Effector memory CD8-positive, alpha-beta T cell (primary cell): ENCODE measurements at places on chromosomes 6 and 20.

DNA sequence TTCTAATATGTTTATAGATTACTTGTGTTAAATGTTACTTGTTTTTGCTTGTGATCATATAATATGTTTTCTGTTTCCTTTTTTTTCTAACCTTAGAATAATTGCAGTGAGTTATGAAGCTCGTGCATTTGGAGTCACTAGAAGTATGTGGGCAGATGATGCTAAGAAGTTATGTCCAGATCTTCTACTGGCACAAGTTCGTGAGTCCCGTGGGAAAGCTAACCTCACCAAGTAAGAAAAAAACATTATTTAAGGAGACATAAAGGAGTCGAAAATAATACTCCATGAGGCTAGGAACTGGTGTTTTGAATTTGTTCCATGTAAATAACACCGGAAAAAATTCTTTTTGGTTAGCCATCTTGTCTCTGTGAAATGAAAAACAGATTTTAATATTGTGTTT is 6.9 kb downstream of the POLH start:
- H3K4me3 ChIP-seq, result no peak overlapping the region
- DNase-seq, result no peak
- no peaks in the 10 kb centered on the region for H3K27me3 ChIP-seq
- H3K27ac ChIP-seq, result peak overlapping the region; percentile 26

GRCh38 chr6:2818593-2818992 is 23.1 kb downstream of the SERPINB1 start:
- no peak overlapping the region for H3K4me3 ChIP-seq
- H3K4me1 ChIP-seq, result peaks cover 6% of the 10 kb centered on the region

GRCh38 chr6:100482698-100483097 is 18.0 kb upstream of the SIM1 start:
- no peak for DNase-seq
- H3K27me3 ChIP-seq, result peaks cover 48% of the 10 kb centered on the region
- H3K4me1 ChIP-seq, result no peaks in the 10 kb centered on the region
- H3K27ac ChIP-seq, result no peak overlapping the region
- H3K36me3 ChIP-seq, result no peaks in the 10 kb centered on the region
- no peak overlapping the region for H3K4me3 ChIP-seq

GRCh38 chr6:123616942-123617341 is 19.8 kb downstream of the TRDN start:
- no peak overlapping the region for H3K27ac ChIP-seq
- H3K4me1 ChIP-seq, result no peaks in the 10 kb centered on the region
- H3K4me3 ChIP-seq, result no peak overlapping the region
- no peak for DNase-seq

GRCh38 chr6:119184008-119184648 is 105.7 kb upstream of the FAM184A start:
- H3K27me3 ChIP-seq, result no peaks in the 10 kb centered on the region
- H3K27ac ChIP-seq, result no peak overlapping the region
- H3K4me3 ChIP-seq, result no peak overlapping the region
- no peak for DNase-seq
- H3K4me1 ChIP-seq, result peaks cover 17% of the 10 kb centered on the region
- H3K36me3 ChIP-seq, result peaks cover 24% of the 10 kb centered on the region

GRCh38 chr6:90008908-90009501 is 114.7 kb downstream of the GJA10 start:
- H3K27me3 ChIP-seq, result no peaks in the 10 kb centered on the region
- H3K36me3 ChIP-seq, result peaks cover 4% of the 10 kb centered on the region
- no peak overlapping the region for H3K4me3 ChIP-seq
- peaks cover 2% of the 10 kb centered on the region for H3K4me1 ChIP-seq
- DNase-seq, result no peak

- H3K4me1 ChIP-seq, result peaks cover 5% of the 10 kb centered on the region
- H3K36me3 ChIP-seq, result no peaks in the 10 kb centered on the region
- peak; percentile 39 for DNase-seq
- peak overlapping the region; percentile 56 for H3K4me3 ChIP-seq
- H3K27me3 ChIP-seq, result peaks cover 25% of the 10 kb centered on the region
- no peak overlapping the region for H3K27ac ChIP-seq
Observed at GRCh38 chr20:4592316-4593148, 129.2 kb upstream of the PRND start.

DNA sequence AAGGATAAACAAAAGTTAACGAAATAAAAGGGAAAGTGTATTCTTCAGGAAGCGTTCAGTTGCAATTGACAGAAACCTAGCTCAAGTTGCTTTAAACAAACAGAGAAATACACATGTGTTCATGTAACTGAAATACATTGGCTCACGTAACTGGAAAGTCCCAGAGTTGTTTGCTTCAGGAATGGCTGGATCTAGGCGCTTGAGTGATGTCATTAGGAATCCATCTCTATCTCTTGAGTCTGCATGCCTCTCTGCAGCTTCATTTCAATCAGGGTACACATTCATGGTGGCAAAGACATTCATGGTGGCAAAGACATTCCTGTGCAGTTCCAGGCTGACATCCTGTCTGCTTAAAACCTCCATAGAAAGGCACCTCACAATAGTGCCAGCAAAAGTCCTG is 45.4 kb upstream of the EYA2 start:
- DNase-seq, result no peak
- no peak overlapping the region for H3K27ac ChIP-seq
- H3K4me1 ChIP-seq, result no peaks in the 10 kb centered on the region
- no peak overlapping the region for H3K4me3 ChIP-seq
- H3K27me3 ChIP-seq, result peaks cover 31% of the 10 kb centered on the region
- H3K36me3 ChIP-seq, result no peaks in the 10 kb centered on the region

GRCh38 chr20:51529081-51529681 is 13.3 kb downstream of the NFATC2 start:
- H3K36me3 ChIP-seq, result peaks cover 65% of the 10 kb centered on the region
- peak overlapping the region; percentile 61 for H3K4me3 ChIP-seq
- DNase-seq, result peak; percentile 25
- H3K27me3 ChIP-seq, result no peaks in the 10 kb centered on the region
- H3K4me1 ChIP-seq, result peaks cover 79% of the 10 kb centered on the region

DNA sequence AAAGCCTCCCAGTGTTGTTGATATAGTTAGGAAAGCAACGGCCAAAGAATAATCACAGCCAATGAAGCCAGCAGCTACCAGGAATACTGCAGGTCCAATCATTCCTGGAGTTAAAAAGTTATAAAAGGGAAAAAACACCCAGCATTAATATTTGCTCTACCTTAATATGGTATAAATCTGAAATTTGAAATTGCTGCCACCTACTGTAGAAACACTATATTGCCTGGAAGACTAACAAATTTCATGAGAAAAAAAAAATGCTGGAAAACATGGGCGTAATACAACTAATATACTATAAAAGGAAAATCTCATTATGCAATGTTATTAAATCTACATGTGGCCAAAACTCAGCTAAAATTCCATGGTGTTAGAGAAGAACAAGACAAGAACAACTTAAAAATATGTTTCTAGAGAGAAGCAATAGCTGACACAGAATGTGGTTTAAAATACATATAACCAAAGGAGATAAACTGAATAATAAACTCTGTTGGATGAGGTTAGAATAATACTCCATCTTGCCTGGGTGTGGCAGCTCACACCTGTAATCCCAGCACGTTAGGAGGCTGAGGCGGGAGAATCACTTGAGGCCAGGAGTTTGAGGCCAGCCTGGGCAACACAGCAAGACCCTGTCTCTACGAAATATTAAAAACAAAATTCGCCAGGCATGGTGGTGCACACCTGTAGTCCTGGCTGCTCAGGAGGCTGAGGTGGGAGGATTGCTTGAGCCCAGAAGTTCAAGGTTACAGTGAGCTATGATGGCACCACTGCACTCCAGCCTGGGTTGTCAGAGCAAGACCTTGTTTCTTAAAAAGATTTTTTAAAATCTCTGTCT is 43.1 kb downstream of the SLC17A5 start:
- H3K27ac ChIP-seq, result no peak overlapping the region
- peaks cover 43% of the 10 kb centered on the region for H3K36me3 ChIP-seq
- H3K27me3 ChIP-seq, result no peaks in the 10 kb centered on the region
- H3K4me1 ChIP-seq, result no peaks in the 10 kb centered on the region
- H3K4me3 ChIP-seq, result no peak overlapping the region

DNA sequence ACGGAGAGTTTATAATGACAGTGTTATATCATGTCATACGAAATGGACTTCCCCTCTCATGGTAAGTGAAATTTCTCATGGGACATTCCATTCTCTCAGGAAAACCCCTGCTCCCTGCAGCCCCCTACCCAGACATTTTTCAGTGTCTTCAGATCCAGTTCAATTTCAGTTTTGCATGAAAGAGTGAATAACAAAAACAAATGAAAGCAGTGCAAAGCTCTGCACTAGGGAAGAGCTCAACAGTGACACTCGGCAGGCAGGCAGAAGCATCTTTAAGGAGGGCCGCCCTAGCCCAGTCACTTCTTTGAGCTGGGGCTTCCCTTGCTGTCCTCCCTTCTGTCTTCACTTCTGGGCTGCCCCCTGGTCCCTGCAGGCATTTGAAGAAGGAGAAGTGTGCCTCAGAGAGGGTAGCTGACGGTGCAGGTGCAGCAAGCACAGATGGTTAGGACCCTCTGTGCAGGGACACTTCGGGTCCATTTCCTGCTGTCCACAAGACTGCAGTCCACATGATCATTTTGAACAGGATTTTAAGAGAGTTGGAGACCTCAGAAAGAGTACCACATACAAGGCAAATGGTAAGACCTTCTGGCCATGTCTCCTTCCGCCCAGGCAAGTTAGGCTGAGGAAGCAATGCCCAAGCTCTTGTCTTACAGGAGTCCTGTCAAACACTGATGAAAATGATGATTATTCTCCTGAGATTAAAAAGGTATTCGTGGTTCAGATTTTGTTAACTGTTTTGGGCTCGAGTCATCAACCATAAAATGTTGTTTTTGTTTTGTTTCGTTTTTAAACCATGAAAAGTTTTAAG is 5.4 kb upstream of the DUSP22 start:
- H3K4me3 ChIP-seq, result peak overlapping the region; percentile 20
- H3K27me3 ChIP-seq, result no peaks in the 10 kb centered on the region
- peak overlapping the region; percentile 24 for H3K27ac ChIP-seq

GRCh38 chr6:14981960-14982359 is 263.9 kb upstream of the JARID2 start:
- H3K27me3 ChIP-seq, result no peaks in the 10 kb centered on the region
- no peaks in the 10 kb centered on the region for H3K4me1 ChIP-seq
- DNase-seq, result no peak
- H3K4me3 ChIP-seq, result no peak overlapping the region
